Naive thymus-derived CD8-positive, alpha-beta T cell (primary cell): ENCODE measurements at places on chromosomes 1 and 21. TPM values are rescaled to one million over a fixed set of nuclear protein-coding genes. Genes with fewer than 3 reads are reported as not detected.

The DPYD gene
- total RNA-seq, result 40.7 TPM

The TNFRSF9 gene
- 0.25 TPM for total RNA-seq

The AMPD2 gene
- 71.1 TPM for total RNA-seq

The SYT2 gene
- not detected for total RNA-seq

The KCND3 gene
- total RNA-seq, result not detected

DNA sequence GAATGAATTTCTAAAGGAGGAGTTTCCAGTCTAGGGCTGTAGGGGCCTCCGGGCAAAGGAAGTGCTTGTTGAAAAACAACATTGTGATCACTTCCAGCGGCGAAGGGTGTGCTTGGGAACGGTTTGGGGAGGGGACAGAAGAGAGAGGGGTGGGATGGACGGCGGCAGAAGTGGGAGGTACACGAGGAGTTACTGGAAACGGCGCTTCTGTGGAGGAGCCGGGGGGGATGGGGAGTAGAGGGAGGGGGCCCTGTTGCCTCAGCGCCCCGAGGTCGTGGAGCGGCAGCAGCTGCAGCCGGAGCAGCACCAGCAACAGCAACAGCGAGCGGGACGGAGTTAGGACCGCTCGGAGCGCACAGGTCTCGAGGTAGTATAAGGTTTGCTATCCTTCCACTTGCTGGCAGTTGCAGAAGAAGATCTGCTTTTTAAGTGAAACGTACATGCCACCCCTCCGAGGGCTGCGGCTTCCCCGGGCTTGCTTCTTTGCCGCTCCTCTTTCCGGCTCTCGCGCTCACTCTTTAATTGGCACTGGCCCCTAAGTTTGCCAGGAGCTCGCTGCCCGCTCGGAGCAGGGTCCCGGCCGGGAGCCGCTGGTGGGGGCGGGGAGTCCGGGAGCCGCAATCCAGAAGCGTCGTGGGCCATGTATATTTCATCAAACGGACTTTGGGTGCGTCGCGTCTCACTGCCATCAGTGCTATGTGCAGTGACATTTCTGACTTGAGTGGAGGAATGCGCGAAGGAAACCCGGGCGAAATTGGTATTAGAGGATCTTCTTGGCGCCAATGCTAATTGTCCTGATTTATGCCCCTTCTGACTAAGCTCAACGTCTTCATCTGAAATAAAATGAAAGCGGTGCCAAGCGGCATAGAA lies 771 bp upstream of the NTNG1 start:
- DNase-seq, result no peak

GRCh38 chr1:67522001-67522441 lies 91.8 kb upstream of the SERBP1 start:
- no peak for DNase-seq

GRCh38 chr1:8018492-8019228 lies 7.4 kb downstream of the ERRFI1 start:
- DNase-seq, result no peak

- no peak for DNase-seq
These were observed 34.7 kb upstream of the C1orf115 start for GRCh38 chr1:220655509-220655908.

DNA sequence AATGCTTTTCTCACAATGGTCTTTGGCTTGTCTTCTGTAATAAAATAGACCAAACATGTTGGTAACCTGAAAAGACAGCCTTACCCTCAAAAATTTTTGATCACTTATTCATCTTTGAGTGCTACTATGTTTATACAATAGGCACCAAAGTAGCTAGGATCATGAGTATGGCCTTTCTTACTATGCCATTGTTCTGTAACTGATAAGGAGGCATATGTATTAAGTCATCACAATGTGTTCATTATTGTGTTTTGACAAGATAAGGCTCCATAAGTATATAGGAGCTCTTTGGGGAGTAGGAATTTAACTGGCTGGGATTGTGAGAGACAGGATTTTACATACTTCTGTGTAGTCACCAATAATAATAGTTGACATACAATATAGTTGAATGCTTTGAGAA lies 675 bp downstream of the TMCO2 start:
- DNase-seq, result no peak

DNA sequence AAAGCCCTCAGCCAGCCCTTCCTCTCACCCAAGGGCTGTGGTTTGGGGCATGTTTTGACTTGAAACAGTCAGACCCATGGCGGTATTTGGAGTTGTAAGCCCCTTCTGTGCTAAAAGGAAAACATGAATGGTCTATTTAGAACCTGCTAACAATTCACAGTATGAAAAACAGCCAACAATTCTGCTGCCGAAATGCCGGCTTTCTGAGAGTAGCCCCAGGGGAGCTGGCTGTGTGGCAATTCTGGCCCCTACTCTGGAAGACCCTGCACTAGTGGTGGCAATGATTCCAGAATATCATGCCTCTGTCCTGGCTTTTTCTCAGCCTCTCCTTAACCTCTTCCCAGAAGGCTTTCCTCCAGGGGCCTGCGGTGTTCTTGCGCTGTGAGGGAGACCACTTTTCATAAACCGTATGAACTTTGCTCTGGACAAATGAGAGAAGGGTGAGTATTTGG lies 118.7 kb downstream of the EDEM3 start:
- no peak for DNase-seq

DNA sequence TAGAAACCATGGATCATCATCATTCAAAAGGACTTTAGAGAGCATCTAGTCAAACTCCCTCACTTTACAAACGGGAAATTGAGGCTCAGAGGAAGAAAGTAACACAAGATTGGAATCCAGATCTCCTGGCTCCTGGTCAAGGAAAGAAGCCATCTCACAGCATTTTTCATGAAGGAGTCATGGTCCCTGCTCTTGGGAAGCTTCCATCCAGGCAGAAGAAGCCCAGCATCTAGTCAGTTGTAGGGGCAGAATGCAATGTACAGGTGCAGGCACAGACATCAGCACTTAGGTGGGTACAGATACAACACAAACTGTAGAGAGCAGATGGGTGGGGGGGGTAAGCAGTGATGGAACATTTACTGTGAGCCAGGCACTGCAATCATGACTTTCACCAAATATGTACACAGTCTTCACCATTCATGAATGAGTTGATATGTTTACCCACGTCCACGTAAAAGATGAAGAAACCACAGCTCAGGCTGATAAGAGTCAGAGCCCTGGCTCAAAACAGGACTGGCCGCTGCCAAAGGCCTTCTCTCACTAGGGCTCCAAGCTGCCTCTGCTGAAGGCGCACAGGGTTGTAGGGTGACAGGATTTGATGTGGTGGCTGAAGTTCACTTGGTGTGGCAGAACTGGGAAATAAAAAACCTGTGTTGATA lies 44.0 kb downstream of the OPTC start:
- DNase-seq, result no peak

GRCh38 chr1:159229260-159229885 lies 24.7 kb downstream of the ACKR1 start:
- no peak for DNase-seq

DNA sequence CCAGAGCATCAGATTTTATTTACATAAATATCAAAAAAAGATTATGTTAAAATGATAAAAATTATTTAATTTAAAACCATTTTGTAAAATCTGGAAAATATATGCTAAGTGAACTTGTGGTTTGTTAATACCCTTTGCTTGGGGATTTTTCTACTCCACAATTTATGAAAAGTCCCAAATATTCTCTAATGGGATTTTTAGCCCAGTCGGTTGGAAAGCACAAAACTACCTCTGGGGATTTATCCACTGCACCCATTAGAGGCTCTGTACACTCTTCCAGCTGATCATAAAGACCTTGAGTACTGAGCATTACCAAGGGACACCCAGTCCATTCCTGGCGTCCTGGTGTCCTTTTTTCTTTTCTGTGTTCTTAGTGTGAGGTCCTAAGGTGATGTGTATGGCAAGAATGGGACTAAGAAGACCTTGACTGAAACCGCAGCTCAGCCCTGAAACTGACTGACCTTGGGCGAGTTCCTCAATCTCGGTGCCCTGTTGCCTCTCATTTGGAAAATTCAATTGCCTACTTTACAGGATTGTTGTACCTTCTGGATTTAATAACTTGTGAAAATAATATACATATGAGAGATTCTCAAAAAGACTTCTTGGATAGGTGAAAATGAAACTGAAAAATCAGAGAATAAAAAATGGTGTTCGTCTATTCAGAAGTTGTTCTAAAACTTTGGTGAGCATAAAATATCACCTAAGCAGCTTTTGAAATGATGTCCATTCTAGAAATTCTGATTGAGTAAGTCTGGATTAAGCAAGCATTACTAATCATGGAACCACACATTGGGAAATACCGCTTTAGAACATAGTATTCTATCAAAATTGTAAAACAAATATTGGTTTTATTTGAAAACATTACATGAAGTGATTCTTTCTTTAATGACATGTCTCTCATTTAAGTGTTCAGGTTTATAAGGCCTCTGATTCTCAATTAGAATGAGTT lies 21.5 kb upstream of the SAMSN1 start:
- DNase-seq, result no peak

- DNase-seq, result no peak
These were observed 99.4 kb downstream of the TSEN15 start for GRCh38 chr1:184150776-184151531.
